ENCODE measurements at places on chromosomes 2 and 18.

- DNase-seq, result no peak
Observed at GRCh38 chr2:62074233-62074632, 121.7 kb upstream of the B3GNT2 start.

- no peak for DNase-seq
Observed at GRCh38 chr2:222057347-222058073, 241.3 kb downstream of the PAX3 start.

GRCh38 chr18:45056926-45057325, 376.2 kb downstream of the SETBP1 start:
- no peak for DNase-seq

DNA sequence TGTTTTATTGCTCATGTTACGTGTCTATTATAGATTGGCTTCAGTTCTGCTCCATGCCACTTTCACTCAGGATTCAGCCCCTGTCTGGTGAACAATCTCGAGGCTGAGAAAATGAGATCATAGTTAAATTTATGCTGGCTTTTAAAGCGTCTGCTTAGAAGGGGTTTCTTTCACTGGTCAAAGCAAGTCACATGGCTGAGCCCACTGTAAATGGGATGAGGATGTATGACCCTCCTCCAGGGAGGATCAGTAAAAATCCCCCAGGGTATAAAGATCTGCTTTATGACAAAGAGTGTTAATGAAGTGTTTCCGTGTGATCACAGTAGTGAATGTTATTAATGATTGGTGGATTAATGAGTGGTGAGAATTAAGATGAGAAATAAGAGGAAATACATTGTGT, 6.2 kb upstream of the PLCL1 start:
- no peak for DNase-seq

DNA sequence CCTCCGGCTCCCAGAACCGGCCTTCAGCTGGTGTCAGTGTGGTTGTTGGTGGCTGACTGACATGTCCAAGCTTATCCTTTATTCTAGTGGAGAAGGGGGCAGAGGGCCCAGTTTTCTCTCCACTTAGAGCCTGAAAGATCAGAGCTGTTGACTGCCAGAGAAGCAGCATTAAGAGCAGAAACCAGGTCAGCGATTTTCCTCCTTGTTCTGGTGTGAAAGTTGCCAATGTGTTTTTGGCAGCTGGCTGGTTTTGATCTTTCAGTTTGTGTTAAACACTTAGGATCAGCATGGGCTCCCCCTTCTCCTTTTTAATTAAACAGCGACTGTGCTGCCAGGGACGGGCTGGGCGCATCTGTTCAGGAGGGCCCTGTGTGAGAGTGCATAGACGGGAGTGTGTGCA, 100.9 kb downstream of the ASAP2 start:
- DNase-seq, result no peak

GRCh38 chr2:223647258-223647952, 45.2 kb upstream of the SCG2 start:
- no peak for DNase-seq
